Stimulated activated CD4-positive, alpha-beta T cell treated with anti-CD3 and anti-CD28 coated beads, Interleukin-1b, Interleukin-23, amount 100 ng/mL, for 1 hour (primary cell): ENCODE measurements at places on chromosomes 2 and 18.

- DNase-seq, result no peak
Observed at GRCh38 chr2:1626271-1626681, 118.0 kb downstream of the PXDN start.

GRCh38 chr18:55346961-55347740, 240.8 kb downstream of the TCF4 start:
- DNase-seq, result no peak

DNA sequence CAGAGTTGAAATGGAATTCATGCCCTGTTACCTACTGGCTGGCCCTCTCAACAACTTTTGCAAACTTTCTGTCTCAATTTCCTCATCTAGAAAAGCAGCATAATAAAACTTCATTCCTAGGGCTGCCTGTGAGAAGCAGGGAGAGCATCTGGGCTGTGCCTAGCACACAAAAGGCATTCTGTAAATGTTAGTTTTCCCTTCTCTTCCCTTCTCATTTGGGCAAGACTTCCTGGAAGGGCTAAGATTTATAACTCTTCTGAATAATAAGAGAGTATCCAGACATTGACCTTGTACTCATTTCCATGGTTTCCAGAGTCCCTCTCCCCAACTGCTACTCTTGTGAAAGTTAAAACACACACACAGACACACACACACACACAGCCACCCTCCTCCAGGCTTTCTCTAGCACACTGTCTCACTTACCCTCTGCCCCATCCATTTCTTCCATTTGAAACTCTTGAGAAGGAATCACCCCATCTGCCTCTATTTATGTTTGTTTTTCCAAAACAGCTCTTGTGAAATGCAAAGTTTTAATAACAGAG, 302.1 kb downstream of the SMAD2 start:
- no peak for DNase-seq

DNA sequence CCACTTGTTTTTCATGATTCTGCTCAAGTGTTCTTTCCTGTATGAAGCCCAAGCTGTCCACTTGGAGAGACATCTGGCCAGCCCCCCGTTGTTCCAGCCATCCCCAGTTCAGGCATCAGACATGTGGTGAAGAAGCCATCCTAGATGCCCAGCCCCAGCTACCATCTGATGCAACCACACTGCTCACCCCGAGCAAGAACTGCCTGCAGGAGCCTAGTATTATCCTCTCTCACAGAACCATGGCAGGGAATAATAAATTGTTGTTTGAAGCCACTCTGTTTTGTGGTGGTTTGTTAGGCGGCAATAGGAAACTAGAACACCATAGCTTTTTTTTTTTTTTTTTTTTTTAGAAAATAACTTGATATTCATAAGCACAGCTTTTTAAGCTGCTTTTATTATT, 19.5 kb upstream of the DARS1 start:
- no peak for DNase-seq

GRCh38 chr18:78208461-78208860, 771.2 kb upstream of the SALL3 start:
- no peak for DNase-seq

GRCh38 chr2:15786901-15787300, 153.4 kb upstream of the MYCN start:
- DNase-seq, result no peak

DNA sequence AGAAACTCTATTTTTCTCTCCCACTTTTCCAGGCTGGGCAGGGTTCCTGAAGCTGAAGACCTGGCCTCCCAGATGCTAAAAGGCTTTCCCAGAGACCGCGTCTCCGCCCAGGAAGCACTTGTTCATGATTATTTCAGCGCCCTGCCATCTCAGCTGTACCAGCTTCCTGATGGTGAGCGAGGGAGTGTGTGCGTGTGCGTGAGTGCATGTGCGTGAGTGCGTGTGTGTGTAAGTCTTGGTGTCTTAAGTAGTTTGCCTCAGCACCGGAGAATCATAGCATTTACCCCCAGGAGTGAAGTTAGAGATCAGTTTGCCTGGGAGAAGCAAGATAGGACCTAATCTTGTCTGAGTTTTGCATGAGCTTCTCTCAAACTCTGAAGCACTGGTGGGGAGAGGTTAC, 73.7 kb downstream of the CDK15 start:
- no peak for DNase-seq

- no peak for DNase-seq
Observed at GRCh38 chr2:185202945-185203528, 535.6 kb upstream of the FSIP2 start.

DNA sequence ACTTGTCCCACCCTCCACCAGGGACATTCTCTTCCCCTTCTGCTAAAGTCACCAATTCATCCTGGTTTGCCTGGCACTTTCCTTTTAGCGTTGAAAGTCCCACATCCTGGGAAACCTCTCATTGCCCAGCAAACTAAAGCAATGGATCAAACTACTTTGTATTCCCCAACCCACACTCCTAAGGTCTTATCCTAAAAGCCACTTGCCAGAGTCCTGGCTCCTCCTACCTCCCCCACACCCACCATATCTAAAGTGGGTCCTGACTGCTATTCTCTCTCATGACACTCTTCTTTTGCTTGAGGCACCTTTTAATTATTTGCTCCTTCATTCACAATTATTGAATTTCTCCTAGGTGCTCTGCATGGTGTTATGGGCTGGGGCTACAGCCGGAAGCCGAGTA, 40.6 kb downstream of the GKN2 start:
- no peak for DNase-seq

DNA sequence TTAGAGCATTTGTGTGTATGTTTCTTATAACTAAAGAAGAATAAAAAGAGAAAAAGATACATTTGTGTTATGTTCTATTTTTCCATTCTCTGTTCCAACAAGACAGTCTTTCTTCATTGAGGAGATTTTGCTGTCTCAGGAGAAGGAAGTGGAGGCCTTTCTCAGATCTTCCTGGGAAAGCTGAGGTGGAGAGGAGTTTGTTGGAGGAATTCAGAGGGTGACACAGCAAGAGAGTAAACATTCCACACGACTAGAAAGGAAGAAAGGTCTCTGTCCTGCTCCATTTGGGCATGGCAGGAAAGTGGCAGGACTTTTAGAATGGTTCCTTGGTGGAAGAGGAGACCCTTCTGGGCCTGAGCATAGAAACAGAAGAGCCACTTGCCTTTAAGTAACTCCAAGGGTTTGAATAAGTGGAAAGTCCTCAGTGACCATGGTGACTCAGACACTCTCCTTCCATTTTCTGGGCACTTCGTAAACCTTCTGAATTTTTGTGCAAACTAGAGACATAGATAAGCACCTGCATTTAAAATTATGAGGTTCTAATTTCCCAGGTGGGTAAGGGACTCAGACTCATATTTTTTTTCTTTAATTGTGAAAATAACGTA, 52.3 kb upstream of the COL5A2 start:
- no peak for DNase-seq

DNA sequence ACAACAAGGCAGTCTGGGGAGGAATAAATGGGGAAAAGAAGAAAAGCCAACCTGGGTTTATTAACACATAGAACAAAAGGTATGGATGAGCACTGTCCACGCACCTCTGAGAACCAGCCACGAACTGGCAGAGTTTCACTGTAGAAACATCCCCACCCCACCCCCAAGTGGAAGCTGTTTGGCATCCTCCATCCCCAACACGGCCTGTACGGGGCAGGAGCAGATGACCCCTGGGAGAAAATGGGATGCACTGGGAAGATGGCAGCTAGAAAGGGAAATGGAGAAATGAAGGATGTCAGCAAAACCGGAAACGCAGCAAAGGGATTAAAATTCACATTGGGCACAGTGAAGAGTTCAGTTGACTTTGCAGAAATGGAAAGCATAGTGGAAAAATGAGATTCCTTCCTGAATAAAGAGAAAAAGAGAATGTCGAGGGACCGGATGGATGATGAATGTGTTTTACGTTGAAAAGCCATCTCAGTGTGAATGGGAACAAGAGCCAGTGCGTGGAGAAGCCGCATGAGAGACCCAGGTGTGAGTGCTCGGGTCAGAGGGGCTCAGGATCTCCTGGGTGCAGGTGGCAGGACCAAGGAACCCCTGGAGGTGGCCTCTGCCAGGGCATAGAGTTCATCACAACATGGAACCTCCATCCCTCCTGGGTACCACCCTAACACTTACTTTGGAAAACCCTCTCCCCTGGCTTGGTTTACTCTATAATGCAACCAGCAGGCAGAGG, 247.0 kb downstream of the ALPK2 start:
- DNase-seq, result no peak

- DNase-seq, result no peak
Observed at GRCh38 chr2:208320686-208321085, 54.6 kb downstream of the PIKFYVE start.

GRCh38 chr2:57711991-57712390, 334.6 kb upstream of the VRK2 start:
- DNase-seq, result no peak

- no peak for DNase-seq
Observed at GRCh38 chr2:197381641-197382040, 53.2 kb downstream of the SF3B1 start.

GRCh38 chr18:41966943-41967342, 11.9 kb downstream of the PIK3C3 start:
- DNase-seq, result no peak

DNA sequence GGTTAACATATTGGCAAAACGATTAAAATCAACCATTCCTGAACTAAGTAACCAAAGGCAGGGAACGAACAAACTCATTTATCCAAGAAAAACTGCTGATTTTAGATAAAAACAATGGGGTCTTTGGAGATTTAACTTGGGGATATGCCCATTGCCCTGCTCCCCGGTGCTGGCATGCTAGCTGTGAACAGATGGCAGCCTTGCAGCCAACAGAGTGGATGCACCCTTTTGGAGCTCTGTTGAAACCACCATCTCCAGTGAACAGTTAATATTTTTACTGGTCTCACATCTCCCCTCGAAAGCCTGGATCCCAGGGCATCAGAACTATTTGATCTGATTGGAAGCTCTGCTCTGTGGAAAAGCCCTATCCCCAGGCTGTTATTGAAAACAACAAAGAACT, 303.1 kb downstream of the TGIF1 start:
- DNase-seq, result no peak

DNA sequence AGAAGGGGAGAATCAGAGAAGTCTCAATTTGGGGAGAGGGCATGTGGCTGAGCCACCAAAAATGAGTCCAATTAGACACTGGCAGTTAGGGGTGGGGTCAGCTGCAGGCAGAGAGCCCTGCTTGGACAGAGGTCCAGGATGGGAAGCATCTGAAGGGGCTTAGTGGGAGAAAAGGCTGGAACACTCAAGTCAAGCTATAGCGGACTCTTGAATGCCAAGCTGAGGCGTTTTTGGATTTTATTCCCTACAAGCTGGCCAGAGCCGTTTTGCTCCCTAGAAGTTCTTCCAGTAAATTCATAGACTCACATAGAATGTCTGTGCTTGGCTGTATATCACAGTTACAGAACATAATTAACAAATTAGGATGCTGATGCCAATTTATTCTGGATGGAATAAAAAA, 172.8 kb downstream of the ACOXL start:
- no peak for DNase-seq

DNA sequence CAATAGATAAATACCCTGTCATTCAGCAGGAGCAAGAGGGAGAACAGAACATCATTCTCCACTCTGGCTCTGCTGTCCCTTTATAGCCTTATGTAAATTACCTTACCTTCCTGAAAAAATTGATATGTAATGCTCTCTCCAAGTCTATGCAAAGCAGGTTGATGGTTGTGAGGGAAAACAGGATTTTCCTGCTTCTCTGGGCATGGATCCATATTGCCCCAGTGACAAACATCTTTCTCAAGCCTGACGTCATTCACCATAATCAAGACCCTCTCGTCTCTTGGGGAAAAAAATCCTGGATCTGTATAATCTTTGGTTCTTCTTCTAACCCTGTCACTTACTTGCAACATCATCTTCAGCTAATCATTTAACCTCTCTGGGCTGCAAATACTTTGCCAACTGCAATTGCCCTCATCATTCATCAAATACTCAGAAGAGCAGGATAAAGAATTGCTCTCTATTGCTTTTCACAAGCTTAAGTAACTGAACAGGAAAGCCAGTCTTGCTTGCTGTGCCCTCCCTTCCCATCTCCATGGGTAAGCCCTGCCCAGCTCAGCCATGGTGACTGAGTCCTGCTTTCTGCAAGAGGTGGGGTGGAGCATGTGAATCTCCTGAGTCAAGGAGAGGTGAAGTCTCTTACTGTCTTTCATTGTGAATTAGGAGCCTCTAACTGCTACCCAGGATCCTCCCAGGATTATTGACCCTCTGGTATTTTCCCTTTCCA, 123.7 kb upstream of the KLF7 start:
- DNase-seq, result no peak

GRCh38 chr18:79771446-79772107, 26.2 kb upstream of the KCNG2 start:
- DNase-seq, result no peak

DNA sequence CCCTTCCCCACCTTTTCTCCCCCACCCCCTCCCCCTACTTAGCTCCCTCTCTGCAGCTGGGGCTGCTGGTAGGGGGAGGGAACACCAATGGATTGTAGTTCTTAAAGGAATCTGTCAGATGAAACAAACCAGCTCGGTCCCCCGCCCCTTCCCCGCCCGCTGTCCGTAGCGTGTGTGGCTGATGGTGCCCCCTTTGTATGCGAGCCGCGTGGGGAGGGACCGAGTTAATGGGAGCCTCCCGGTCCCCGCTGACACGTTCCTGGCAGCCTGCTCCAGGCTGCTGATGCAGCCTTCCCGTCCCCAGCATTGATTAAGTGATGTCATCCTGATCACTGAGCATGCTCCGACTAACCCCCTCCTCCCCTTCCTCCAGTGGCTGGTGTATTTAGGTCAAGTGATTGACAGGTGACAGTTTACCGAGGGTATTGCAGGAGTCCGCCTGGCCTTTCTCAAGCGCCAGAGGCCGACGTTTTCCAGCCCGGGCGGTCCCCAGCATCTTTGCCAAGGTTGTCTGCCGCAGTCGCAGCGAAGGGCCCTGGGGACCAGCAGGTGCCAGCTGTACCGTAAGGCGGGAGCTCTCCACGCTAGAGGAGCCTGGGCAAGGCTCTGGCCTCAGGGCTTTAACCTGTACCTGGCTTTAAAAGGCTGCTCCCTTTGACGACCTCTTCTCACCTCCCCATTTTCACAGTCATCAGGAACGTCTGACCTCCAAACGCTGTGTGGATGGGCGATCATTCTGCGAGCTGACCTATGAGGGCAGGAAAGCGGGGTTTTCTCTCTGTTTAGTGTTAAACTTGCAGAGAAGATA, 1.8 kb downstream of the KIF5C start:
- DNase-seq, result no peak

- no peak for DNase-seq
Observed at GRCh38 chr2:33058716-33059470, 112.1 kb downstream of the LTBP1 start.

- DNase-seq, result no peak
Observed at GRCh38 chr2:80311304-80311703, 6.8 kb upstream of the LRRTM1 start.

DNA sequence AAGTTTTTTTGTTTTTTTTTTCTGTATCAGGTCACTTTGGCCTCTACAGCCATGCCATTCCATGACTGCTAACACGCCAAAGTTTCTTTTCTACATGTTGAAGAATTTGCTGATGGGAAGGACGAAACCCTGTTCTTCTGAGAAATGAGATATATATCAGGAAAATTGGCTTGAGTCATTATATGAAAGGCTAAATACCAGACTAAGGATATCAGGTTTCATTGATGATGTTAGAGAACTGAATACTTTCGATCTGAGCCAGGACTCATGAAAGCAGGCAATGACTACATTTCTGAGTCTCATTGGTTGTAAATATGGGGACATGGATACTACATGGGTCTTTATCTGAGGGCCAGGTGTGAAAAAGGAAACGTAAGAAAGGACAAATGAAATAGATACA, 181.4 kb downstream of the OSR1 start:
- DNase-seq, result no peak

GRCh38 chr2:42859006-42859552, 66.7 kb upstream of the HAAO start:
- DNase-seq, result peak; percentile 57

- no peak for DNase-seq
Observed at GRCh38 chr18:60996822-60997221, 336.4 kb upstream of the CDH20 start.
